ENCODE measurements at places on chromosomes 16 and 17.

GRCh38 chr17:44606658-44607057 lies 49.4 kb downstream of the FZD2 start:
- no peak for DNase-seq

- DNase-seq: peak; percentile 68
Observed at GRCh38 chr16:88737298-88738150, 31.2 kb downstream of the CTU2 start.

DNA sequence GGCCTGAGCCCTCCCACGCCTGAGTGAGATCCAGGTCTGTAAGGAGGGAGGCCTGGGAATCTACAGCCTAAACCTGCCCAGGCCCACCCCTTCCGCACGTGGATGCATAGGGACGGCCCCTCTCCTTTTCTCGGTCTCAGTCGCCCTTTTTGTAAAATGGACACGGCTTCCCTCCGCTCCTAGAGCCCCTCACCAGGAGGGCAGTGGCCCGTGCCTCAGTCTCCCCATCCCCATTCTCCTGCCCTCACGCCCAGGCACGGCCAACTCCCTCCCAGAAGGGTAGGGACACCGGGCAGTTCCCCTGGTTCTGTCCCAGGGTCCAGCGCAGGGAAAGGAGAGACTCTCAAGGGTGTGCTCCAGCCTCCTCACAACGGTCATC lies 48.1 kb downstream of the WNT3 start:
- DNase-seq: no peak

- DNase-seq: no peak
Observed at GRCh38 chr16:3212006-3212405, 23.0 kb downstream of the ZNF200 start.

DNA sequence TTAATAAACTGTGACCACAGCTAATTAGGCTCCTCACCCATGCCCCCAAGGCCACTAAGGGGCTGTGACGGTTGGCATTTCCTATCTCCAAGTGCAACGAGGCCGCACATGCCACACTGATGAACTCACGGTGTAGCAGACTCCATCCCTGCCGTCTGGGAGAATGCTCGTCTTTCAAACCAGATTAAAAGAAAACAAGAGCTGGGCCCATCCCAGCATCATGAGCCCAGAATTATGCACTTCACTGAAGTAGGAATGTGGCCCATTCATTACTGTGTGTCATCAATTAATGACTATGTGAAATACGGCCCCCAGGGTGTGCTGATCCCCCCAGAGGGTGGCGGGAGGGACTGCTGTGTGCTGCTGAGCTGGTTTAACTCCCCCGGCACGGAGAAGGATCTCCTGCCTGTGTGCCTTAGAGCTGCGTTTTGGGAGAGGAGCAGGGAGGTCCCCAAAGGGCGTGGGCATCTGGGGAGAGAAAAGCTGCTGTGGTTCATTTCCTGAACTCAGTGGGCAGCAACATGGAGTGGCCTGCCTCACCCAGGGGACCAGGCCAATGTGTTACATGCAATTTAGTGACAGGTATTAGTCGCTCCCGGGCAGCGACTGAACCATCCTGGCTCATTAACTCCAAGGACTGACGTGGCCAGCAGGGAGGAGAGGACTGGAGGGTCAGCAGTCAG lies 194.5 kb downstream of the FOXL1 start:
- DNase-seq: peak; percentile 30

GRCh38 chr16:86069736-86070298 lies 170.9 kb downstream of the IRF8 start:
- DNase-seq: no peak

DNA sequence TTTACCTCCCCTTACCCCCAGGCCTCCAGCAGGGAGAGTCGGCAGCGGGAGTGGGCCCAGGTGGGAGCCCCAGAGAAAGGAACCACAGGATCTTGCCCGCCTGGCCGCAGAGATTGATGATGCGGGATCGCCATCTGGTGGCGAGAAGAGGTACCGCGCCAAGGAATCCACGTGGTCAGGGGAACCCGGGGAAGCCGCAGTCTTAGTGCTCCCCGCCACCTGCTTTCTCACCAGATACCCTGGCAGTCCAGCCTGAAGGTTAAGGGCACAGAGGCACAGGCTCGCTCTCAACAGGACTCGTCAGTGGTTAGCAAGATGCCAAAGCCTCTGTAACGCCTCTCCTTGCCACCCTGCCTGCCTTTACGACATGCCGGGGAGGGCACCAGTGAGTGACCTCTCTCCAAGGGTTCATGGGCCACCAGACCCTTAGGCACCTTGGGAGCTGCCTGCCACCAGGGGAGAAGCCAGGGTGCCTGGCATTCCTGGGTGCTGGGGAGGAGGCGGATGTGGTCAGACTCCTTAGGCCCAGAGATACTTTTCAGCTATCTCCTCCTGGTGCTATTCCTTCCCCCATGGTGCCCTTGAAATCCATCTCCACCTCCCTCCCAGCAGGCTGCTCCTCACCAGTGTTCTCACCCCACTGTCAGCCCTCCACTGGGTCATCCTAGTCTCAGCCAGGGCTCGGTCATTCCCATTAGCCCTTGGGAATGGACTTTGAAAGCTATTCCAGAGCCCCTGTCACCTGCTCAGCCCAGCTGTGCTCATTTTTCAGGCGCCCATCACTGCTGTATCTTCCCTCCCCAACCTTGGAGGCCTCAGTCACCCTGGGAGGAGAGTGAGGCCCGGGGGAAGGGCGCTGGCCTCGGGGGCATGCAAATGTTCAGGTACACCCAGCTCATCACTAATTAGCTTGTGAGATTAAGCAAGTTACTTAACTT lies 5.5 kb upstream of the RHBDF2 start:
- peak; percentile 68 for DNase-seq

- DNase-seq: peak; percentile 84
Observed at GRCh38 chr17:72985882-72986720, 106.4 kb downstream of the SLC39A11 start.

GRCh38 chr16:22648941-22649340 lies 138.2 kb downstream of the NPIPB5 start:
- DNase-seq: no peak

- peak; percentile 56 for DNase-seq
Observed at GRCh38 chr16:70738083-70738977, 52.5 kb upstream of the MTSS2 start.

GRCh38 chr16:67723151-67723910 lies 4.2 kb upstream of the GFOD2 start:
- no peak for DNase-seq

DNA sequence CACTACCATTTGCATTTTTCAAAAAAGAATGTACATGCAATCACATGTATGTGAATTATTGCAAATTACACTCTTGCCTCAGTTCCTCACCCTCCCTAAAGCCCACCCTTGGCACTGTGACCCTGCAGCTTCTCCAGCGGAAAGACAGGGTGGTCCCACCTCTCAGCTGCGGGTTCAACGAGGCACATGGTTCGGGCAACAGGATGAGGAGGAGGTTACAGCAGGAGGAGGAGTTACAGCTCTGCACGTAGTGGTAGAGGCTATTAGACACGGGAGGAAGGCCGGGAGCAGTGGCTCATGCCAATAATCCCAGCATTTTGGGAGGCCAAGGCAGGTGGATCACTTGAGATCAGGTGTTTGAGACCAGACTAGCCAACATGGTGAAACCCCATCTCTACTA lies 5.2 kb downstream of the C16orf95 start:
- no peak for DNase-seq

DNA sequence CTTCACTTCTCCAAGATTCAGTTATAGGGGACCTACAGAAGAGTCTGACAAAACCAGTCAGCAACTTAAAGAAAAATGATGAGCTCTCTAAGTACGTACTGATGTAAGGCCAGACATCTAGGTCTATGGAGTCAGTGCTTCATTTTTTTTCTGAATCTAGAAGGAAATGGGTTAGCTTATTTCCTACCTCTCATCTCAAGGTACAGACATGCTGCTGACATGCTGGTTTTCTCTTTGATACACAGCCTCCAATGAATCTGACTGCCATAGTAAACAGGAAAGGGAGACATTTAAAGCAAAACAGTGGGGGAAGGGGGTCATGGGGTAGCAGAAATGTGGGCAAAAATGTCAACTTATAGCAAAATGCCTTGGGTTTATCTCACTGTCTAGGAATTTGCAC lies 16.4 kb downstream of the CDR2 start:
- no peak for DNase-seq

DNA sequence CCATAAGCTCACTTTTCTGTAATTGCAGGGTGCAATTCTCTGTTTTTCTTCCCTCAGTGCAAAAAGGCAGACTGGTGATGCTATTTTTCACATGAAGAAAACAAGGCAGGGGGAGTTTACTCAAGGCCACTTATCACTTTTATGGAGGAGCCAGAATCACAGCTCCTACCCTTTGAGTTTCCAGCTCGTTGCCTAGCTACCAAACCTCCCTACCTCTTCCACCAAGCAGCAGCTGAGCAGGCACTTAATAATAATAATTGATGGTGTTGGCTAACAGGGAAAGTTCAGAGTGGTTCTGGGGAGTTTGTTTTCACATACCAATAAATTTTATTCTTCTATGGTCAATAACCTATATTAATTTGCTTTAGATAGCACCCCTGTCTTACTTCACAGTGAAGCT lies 31.9 kb upstream of the MPHOSPH6 start:
- DNase-seq: no peak

DNA sequence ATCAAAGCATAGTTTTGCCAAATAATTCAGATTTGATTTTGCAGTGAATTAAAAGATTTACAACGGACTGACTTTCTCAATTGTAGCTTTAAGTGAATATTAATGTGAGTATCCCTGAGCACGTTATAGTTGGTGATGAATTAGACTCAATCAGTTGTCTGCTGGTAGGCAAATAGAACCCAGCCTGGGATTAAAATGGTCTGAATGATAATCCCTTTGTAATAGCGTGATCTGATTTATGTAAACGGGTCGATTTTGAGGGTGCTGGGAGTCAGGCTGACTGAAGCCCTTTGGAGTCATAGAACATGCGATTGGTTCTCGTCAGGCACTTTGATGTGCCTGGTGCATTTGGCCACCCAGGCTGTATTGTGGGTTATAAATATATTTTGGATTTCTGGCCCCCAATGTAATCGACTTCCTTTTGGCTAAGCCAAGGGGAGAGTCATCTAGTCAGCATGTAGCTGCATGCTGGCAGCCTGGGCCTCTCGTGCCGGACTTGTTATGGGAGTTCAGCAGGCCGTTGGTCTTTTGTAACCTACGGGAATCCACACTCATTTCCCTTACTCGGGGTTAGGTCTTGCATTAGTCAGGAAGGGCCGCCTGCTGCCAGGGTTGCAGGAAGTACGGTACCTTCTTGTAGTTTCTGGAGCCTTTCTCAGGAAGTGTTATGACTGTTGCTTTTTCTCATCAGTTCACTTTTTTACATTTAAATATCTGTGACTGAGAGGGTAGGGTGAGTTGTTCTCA lies 5.4 kb downstream of the PGS1 start:
- peak; percentile 99 for DNase-seq

DNA sequence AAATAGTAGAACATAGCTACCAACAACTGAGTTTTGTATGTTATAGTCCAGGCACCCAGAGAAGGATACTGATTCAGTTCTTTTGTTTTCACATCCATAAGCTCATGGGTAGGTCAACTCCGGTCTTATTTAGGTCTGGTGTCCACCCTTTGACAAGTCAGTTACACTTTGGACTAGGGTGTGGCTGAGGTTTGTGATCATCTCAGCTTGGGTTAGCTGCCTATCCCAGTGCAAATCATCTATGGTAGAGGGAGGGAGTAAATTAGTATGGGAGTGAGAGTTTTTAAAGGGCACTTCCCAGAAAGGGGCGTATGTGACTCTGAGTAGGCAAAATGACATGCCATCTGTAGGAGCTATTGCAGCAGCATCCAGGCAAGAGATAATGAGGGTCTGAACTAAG lies 66.1 kb downstream of the TANC2 start:
- DNase-seq: no peak

DNA sequence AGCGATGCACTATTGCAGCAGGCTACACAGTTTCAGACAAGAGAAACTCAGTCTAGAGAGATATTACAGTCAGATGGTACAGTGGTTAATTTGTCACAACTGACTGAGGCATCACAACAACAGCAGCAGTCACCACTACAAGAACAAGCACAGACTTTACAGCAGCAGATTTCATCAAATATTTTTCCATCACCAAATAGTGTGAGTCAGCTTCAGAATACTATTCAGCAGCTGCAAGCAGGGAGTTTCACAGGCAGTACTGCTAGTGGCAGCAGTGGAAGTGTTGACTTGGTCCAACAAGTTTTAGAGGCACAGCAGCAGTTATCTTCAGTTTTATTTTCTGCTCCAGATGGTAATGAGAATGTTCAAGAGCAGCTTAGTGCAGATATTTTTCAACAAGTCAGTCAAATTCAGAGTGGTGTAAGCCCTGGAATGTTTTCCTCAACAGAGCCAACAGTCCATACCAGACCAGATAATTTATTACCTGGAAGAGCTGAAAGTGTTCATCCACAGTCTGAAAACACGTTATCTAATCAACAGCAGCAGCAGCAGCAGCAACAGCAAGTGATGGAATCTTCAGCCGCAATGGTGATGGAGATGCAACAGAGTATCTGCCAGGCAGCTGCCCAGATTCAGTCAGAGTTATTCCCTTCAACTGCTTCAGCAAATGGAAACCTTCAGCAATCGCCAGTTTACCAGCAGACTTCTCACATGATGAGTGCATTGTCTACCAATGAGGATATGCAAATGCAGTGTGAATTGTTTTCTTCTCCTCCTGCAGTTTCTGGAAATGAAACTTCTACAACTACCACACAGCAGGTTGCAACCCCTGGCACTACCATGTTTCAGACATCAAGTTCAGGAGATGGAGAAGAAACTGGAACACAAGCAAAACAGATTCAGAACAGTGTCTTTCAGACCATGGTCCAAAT lies 34.1 kb downstream of the NQO1 start:
- DNase-seq: peak; percentile 29

DNA sequence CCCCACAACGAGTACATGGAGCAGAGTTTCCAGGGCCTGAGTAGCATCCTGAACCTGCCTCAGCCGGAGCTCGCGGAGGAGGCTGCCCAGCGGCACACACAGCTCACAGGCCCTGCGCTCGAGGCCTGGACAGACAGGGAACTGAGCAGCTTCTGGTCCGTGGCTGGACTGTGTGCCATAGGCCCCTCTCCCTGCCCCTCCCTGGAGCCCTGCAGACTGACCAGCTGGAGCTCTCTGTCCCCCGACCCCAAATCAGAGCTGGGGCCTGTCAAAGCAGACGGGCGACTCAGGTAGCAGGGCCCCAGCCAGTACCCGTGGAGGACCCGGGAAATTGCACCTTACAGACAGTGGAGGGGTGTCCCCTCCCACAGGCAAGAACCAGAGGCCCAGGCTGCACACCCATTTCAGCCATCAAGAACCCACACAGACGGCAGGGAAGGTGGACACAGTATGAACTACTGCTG lies 13.0 kb downstream of the MRPL27 start:
- DNase-seq: no peak

- peak; percentile 91 for DNase-seq
Observed at GRCh38 chr16:87963400-87963799, 12.2 kb downstream of the BANP start.

- DNase-seq: no peak
Observed at GRCh38 chr17:59365383-59365981, 34.0 kb downstream of the YPEL2 start.

DNA sequence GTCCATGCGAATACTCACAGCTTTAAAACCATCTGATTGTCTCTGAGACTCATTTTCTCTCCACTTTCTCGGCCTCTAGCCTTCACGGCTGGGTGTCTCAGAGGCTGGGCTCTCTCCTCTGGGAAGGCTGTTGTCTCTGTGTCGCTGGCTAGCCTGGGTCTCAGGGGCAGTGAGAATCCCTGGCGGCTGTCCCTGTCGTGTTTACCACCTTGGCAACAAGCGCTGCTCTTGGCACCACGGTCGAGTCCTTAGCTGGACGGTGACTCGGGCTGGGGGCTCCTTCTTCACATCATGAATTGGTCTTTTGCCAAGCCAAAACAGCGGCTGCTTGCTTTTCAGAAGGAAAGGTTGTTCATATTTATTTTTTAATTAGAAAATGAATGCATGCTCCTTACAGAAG lies 81.1 kb downstream of the MSI2 start:
- DNase-seq: no peak
